Stimulated activated CD4-positive, alpha-beta T cell treated with anti-CD3 and anti-CD28 coated beads, Interleukin-1b, Interleukin-23, amount 100 ng/mL, for 24 hours (primary cell): ENCODE measurements at places on chromosomes 3 and 15.

GRCh38 chr15:98794211-98794610 lies 145.9 kb downstream of the IGF1R start:
- no peak for DNase-seq

DNA sequence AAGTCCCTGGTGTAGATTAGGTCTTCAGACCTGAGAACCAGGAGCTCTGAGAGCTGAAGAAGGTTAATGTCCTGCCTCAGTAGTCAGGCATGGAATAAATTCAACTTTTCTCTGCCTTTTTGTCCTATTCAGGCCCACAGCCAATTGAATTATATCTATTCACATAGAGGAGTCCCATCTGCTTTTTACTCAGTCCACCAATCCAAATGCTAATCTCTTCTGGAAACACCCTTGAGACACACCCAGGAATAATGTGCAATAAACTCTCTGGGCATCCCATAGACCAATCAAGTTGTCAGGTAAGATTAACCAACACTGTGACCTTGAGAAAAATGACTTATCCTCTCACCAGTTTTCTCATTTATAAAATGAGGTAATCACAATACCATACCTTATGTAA lies 129.4 kb downstream of the MEX3B start:
- DNase-seq: no peak

DNA sequence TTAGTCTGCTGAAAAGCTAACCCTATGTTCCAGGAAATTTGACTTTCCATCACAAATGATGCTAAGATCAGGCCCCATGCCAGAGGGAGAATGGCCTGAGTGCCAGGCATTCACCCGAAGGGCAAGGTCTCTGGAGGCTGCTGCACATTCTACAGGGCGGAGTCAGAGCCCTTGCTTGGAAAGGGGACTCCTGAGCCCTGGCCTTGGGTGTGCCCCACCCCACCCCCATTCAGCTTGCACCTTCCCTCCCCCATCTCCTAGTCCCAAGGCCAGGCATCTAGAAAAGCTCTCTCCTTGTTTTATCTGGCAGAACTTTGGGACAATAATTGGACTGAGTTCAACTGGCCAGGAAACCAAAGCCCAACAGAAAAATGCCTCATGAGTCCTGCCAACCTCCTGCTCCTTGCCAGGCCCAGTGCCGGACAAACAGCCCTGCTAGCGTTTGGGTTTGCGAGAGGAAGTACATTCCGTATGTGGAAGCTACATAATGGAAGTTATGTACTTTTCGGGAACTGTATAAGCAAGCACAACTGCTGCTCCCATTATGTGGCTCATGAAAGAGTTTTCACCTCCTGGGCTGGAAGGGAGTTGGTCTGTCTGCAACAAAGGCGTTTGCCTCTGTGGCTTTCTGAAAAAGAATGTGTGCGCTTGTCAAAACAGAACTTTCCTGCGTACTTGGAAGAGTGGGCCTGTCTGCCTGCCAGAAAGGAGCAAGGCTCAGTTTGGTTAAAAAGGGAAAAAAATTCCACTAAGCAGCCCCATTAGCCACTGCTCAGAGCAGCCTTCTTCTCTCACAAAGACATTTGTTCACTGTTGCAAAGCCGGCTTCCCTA lies 321.5 kb upstream of the CTNNB1 start:
- DNase-seq: no peak

- no peak for DNase-seq
These were observed 5.9 kb downstream of the ZSCAN2 start for GRCh38 chr15:84606653-84607120.

DNA sequence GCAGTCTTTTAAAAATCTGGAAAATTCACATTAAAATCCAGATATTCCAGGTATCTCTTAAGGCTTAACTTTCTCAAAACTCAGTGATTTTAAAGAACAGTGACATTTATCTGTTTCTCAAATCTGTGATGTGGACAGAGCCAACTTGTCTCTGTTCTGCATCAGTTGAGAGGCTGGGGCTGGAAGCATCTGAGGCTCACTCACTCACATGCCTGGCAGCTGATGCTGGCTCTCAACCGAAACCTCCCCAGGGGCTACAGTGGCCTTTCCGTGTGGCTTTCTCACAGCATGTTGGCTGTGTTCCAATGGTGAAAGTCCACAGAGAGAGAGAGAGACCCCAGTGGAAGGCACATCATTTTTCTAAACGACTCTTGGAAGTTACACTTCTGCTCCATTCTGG lies 53.5 kb downstream of the CEMIP start:
- no peak for DNase-seq
